CD14-positive monocyte (primary cell): ENCODE measurements at places on chromosomes 11 and 22.

DNA sequence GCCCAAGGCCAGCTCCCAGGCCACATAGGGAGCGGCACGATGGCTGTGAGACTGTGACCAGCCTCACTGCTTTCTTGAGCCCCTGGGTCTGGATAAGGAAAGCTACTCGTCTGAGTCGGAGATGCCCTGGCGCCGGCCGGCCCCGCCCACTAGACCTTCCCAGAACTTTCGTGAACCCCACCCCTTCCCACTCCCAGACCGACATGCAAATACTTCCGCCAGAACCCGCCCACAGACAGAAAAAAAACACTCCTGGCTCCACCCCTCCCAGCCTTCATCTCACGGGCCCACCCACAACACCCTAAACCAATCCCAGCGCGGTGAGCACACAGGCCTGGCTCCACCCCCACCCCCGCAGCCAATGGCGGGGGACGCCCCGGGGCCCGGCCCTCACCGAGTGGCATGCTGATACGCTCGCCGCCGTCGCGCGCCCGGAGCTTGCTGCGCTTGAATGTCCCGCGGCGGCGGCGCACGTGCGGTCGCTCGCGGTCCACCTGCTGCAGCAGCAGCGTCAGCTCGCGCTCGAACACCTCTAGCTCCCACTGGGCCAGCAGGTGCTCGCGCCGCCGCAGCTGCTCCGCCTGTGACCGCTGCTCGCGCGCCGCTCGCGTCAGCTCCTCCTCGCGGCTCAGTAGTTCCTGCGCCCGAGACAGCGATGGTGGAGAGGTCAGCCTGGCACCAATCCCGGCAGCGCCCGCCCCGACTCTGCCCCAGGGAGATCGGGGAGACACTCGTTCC, 7.0 kb downstream of the MAP3K11 start:
- no peak for DNase-seq

- DNase-seq = no peak
Observed at GRCh38 chr11:121210445-121211080, 82.0 kb upstream of the SC5D start.

DNA sequence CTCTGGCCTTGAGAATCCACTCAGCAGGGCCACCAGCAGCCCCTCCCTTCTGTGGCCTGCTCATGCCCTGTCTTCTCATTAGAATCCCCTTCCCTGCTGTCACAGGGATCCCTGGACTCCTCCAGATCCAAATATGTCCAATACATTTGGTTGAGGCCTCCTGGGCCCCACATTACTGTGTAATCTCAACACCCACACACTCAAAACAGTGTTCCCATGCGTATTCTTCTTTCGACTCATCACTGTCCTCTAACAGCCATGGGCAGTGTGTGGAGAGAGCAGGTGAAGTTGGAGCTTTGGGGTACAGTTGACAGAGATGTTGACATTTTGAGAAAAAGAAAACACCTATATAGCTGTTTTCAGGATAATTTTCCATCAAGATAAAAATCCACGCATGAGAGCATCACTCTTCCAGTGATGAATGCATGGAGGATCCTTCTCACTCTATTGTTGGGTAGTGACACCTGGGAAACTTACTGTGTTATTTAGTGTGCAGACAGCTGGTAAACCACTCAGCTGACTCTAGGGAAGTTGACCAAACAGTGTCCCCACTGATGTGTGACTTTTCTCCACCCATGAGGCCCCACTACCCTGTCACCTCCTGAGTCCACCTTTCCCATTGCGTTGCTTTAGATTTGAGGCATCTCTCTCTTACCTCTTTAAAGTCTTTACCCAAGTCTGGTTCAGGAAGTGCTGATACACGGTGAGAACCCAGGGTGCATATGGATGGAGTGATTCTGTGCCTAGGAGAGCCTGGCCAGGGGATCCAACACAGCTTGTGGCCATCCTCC, 28.7 kb upstream of the VPREB1 start:
- DNase-seq = no peak

DNA sequence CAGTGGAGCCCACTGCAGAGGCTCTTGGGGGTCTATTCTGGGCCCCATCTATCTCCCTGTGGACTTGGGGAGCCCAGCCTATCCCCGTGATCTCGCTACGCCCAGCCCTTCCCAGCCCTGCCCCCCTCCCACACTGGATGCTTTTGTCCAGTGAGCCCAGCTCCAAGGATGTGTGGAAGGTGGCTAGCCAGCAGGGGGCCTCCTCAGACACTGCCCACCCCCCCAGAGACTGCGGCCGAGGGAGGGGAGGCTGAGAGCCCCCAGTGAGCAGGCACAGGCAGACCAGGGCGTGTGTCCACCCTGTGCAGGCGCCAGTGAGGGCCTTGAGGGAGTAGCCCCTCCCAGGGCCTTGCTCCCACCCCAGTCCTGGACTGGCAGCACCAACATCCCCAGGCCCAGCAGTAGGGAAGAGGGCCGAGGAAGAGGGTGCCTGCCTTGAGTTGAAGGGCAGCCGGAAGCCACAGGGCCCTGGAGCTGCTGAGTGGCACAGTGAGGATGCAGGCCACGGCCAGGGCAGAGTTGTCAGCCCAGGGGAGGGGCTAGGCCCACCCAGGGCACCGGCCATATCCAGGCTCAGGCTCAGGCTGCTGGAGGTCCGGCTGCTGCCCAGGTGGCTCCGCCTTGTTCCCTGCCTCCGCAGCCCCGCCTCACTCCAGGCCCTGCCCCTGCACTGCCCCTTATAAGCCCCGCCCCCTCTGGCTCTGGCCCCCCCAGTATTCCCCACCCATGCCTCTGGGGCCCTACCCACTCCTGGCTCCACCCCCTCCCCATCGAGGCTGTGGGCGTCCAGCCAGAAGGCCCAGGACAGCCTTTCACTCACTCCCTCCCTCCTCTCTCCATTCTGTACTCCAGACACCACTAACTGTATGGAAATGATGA, 28.0 kb downstream of the MOB2 start:
- no peak for DNase-seq

- DNase-seq = no peak
Observed at GRCh38 chr11:126598344-126599216, 243.1 kb downstream of the ST3GAL4 start.

DNA sequence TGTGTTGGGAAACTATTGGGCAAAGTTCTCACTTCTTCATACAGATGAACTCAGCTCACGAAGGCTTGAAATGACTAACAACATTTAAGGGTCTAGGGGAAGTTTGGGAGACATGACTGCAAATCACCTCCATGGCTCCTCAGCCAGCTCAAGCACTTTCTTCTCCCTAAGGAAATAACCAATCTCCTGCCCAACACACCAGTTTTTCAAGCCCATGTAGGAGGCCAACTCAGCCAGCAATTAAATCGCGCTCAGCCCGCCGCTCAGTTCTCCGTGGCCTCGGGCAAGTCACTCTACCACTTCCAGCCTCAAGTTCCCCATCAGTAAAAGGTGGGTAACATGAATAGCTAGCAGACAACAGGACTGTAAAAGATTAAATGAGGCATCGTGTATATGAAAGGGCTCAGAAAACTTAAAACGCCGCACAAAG, 796 bp downstream of the POLDIP3 start:
- DNase-seq = peak; percentile 89

DNA sequence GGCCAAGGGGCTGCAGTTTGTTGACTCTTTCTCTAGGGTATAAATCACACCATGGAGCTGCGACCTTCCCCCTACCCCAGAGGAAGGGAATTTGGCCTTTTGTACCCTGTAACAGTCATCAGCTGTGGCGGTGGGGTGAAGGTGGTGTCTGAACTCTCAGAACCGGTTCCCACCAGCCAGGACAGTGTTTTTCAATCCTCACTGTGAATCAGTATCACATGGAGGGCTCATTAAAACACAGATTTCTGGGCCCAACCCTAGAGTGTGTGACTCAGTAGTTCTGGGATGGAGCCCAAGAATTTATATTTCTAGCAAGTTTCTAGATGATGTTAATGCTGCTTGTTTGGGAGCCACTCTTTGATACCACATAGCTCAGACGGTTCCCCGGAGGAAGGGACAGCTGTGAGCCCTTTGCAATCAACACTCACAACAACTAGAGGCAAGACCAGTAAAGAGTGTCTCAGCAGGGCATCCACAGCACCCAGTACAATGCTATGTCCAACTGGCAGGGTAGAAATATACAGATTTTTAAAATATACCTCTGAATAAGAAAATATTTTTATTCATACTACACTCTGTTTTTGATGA, 43.9 kb upstream of the FAT3 start:
- no peak for DNase-seq

DNA sequence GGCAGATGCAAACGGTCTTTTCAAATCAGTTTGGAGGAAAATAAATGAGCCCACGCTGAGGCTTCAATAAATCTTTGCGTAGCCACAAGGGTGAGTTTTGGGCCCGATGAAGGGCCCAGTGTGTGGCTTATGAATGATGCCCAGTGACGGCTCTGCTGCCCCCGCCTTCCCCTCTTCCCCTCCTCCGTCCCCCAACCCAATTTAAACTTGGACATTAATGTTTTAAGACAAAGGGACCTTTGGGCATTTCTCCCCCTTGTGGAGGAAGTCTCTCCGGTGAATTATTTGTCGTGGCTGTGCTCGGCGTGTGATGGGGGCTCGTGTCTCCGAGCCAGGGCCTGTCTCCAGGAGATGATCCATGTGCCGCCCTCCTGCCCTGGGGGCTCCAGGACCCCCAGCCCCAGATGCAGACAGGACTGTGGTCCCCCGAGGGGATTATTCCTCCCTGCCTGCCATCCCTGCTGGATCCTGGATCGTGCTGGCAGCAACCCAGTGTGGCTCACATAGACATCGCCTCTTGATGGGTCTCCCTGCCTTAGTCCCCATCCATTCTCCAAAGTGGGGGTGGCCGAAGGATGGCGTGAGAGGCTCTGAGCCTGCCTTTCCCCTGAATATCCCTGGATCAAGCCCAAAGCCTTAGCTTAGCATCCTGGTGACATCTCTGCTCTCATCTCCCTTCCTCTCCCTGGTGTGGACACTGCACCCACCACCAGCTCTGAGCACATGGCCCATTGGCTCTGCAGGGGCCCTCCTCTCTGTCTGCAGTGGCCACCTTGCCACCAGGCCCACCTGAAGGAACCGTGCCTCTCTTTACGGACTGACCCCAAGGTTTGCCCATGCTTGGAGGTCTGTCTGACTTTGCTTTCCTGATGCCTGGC, 56.4 kb downstream of the SMIM38 start:
- DNase-seq = no peak

GRCh38 chr11:6681949-6682348, 1.2 kb downstream of the MRPL17 start:
- no peak for DNase-seq
